ENCODE measurements at places on chromosomes 7 and 10.
A peak's percentile ranks its signal among the peaks of the same experiment; 100 is the strongest.

GRCh38 chr10:3783316-3783681 lies 1.7 kb downstream of the KLF6 start:
- peak; percentile 56 for DNase-seq

- no peak for DNase-seq
Measured at GRCh38 chr10:28508304-28508925, 24.5 kb upstream of the WAC start.

DNA sequence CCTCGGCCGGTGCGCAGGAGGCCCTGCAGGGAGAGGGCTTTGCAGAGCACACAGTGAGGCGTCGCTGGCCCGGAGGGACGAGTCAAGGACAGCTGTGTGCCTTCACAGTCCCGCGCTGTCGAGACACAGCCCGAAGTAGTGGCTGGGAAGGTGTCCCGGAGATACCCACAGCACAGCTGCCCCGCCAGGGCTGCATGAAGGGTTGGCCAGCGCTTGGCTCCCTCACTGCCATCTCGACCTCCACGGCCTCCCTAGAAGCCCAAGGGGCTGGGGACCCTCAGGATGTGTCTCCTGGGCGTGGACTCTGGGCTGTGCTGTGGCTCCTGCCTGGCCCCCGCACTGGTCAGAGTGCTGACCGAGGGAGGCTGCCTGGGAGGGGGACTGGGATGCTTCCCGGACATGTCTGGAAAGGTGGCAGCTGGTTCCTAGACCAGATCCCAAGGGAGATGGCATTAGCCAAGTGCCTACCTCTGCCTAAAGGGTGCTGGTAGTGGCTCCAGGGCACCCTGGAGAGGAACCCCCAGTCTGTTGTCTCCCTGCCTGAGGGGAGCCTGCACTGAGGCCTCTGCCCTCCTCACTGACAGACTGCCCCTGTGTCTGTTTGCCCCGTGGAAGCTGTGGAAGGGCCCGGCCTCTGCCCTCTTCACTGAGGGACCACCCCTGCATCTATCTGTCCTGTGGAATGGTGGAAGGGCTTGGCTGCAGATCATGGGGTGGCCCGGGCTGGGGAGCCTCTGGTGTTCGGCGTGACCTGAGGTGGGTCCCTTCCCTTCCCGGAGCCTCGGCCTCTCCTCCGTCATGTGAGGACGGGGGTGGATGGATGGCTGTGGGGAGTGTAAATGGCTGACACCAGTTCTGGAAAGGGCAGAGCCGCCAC lies 5.8 kb downstream of the ELFN1 start:
- no peak for DNase-seq

- no peak for DNase-seq
Measured at GRCh38 chr7:20158684-20159083, 58.5 kb downstream of the MACC1 start.

- no peak for DNase-seq
Measured at GRCh38 chr10:82861889-82862288, 986.9 kb downstream of the NRG3 start.

GRCh38 chr7:151233804-151234203 lies 1.5 kb downstream of the CHPF2 start:
- DNase-seq, result no peak

- DNase-seq, result no peak
Measured at GRCh38 chr7:135666846-135667245, 4.5 kb downstream of the STMP1 start.

- DNase-seq, result no peak
Measured at GRCh38 chr10:132208462-132209050, 21.8 kb downstream of the DPYSL4 start.

GRCh38 chr7:139823959-139824521 lies 5.0 kb upstream of the TBXAS1 start:
- DNase-seq, result no peak

DNA sequence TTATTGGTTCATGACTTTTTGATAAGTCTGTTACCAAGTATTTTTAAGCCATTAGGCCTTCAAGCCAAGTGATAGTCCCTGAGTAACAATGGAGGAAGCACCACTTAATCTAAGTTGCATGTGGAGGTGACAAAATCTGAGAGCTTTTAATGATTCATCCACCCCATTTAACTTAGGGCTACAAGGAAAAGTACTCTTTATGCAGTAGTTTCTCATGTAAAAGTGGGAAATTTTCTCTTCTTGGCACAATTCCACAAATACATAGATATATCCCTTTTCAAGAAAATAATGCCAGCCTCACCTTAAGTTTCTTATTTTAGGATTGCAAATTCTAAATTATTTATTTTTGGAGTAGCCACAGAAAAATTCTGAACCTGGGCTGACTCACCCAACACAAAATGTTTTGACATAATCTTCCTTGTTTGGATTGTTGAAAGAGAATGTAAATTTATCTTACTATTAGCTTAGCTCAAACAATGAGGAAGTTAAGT lies 85.7 kb downstream of the SUGCT start:
- DNase-seq, result no peak

- peak; percentile 73 for DNase-seq
Measured at GRCh38 chr10:86376852-86377796, 10.5 kb upstream of the GRID1 start.

DNA sequence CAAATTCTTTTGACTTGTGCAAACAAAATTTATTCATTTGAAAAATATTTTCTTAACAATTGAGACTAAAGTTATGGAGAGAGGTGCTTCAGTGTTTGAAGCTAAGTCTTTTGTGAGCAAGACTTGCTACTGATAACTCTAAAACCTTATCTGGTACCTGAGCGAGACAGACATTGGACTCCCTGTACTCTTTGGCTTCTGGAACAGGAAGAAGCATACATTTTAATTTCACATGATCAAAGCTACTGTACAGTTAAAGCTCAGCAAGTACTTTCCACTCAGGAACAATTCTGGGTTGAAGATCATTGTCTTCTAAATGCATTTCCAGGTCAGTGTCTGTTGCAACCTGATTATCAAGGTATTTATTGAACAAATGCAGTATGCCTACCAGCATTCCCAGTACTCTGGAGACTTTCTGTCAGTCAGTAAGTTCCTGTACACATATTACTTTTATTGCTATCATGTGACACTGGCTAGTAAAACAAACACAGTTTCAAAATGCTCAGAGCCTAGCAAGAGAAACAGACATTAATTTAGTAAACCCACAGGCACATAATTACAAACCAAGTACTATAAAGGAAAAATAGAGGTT lies 42.4 kb downstream of the CABCOCO1 start:
- no peak for DNase-seq

DNA sequence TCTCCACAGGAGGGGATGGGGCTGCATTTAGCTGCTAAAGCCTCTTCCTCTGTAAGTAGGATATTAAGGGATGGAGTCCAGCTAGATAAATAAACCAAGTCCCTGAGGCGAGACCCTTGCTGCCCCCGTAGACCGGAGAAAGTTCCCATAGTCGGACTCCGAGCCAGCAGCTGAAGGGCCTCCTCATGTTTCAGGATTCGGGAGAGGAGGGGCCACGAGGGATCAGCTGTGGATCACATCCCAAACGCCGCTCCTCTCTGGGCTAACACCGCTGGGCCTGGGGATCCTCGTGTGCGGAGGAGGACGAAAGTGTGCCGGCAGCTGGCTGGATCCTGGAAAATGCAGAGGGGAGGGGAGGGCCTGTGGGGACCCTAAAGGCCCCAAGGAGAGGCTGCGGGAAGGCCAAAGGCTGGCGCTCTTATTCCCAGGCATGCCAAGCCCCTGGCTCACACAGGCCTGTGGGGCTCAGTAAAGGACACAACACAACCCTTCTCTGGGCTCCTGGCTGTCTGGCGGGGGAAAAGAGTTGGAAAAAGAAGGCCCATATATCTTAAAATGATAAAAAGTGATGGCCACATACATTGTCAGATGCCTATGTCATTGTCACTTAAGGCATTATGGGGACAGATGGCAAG lies 82.5 kb upstream of the TMEM72 start:
- DNase-seq, result no peak

GRCh38 chr7:117731455-117731854 lies 141.8 kb downstream of the CTTNBP2 start:
- no peak for DNase-seq

- DNase-seq, result no peak
Measured at GRCh38 chr10:114668375-114669080, 10.5 kb upstream of the ABLIM1 start.

DNA sequence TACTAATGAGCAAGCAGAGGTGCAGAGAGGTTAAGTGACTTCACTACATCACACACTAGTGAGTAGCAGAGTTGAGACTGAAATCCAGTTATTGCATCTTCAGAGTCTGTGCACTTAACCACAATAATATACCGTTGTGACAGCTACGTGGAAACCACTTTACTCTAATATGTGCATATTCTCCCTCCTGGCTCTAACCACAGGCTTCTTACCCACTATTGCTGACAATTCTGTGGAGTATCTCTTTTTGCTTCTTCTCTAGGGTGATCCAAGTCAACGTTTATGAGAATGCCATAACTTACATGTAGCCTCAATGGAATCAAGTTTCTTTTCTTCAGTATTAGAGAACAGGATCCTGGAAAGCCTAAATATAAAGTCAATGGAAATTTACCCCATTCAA lies 64.2 kb upstream of the MEOX2 start:
- no peak for DNase-seq

DNA sequence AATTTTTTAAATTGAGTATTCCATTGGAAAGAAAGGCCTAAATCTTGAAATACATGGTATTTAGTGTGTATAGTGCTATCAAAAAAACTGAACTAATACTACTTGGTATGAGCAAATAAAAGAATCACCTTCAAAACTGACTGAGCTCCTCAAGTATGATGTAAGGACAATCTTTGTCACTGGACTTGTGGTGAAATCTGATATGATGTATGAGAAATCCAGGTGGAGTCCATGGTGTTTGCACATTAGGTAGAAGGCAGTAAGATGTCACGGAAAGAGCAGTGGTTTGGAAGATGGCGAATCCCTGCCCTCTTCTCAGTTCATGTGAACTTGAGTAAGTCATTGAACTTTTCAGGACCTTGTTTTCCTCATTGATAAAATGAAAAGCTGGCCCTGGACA lies 62.1 kb upstream of the COL1A2 start:
- DNase-seq, result no peak

- DNase-seq, result no peak
Measured at GRCh38 chr7:121301446-121302213, 27.2 kb upstream of the WNT16 start.

- no peak for DNase-seq
Measured at GRCh38 chr7:137147338-137147720, 196.2 kb downstream of the PTN start.

DNA sequence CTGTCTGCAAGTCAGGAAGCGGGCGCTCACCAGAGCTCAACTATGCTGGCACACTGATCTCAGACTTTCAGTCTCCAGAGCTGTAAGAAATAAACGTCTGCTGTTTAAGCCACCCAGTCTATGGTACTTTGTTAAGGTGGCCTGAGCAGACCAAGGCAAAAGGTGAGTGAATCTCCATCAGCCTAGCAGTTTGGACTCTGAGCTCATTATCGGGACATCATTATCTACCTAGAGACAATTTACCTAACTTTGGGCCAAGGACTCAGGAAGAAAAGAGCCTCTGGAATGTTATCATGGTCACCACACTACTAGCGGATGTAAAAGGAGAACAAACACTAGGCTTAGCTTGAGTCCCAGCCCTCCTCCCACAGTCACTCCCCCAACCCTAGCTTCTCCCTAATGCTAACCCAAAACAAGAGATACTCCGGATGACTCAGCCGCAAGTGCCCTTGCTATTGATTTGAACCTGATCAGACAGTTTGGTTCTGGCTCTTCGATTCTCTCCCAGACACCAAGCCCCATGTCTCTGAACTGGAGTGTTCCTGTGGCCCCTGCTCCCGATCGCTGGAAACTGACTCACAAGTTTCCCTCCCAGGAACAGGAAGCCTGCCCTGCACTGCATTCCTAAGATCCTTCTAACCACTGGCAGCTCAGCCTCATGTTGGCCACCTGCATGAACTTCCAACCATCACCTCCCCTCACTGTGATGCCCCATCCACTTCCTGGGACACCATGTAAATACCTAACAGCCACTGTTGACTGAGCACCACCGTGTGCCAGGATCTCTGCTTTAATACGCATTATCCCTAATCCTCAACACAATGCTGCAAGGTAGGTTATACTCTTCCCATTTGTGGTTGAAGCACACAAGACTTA lies 34.5 kb downstream of the CREB3L2 start:
- no peak for DNase-seq

DNA sequence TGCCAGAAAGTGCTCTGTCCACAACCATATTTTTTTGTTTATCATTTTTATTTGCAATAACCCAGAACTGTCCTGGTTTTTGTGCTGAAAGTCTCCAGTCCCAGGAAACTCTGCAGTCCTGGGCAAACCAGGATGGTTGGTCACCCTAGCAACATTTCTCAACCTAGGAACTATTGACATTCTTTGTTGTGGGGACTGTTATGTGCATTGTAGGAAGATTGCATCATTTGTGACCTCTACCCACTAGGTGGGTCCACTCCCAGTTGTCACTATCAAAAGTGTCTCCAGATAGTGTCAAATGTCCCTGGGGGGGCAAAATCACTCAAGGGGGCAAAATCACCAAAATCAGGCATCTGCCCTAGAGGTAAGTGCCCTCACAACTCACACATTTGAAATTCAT lies 14.0 kb upstream of the SRI start:
- DNase-seq, result no peak

DNA sequence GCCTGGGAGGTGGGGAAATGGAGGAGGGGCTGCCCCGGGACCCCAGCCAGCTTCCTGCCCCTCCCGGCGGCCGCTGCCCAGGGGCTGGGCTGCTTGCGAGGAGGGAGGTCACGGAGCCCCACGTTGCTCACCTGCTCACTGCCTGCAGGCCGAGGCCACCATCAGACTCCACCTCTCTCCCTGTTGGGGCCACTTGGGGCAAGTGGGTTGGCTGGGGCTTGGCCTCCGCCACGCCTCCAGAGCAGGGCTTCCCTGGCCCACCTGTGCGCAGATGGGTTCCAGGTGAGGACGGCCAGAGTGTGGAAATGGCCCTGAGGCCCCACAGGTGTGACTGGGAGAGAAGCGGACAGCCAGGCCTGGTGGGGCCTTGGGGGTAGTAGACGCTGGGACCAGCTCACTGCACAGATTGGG lies 82.8 kb upstream of the DIP2C start:
- no peak for DNase-seq

DNA sequence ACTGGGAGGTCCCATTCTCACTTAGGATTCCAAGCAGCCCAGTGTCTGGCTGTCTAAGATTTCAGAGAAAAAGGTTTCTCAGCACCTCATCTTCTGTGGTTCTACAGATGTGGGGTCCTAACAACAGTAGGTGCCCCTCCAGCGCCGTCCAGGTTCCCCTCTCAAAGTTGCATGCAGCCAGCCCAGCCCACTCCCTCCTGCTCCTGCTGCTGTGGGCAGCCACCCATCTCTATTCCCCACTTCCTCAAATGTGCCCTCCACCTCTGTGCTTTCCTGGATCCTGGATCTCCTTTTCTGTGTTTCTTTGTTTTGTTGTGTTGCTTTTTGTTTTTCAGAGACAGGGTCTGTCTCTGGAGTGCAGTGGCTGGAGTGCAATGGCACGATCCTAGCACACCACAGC lies 13.3 kb upstream of the SLC18A3 start:
- no peak for DNase-seq

GRCh38 chr10:49001870-49002672 lies 62.4 kb upstream of the LRRC18 start:
- no peak for DNase-seq

- DNase-seq, result no peak
Measured at GRCh38 chr7:132256721-132257212, 319.5 kb downstream of the PLXNA4 start.

- DNase-seq, result no peak
Measured at GRCh38 chr10:103055105-103055504, 137.0 kb downstream of the CNNM2 start.
